Activated naive CD8-positive, alpha-beta T cell treated with anti-CD3 and anti-CD28 coated beads for 36 hours (primary cell): ENCODE measurements at places on chromosomes 6 and 20. TPM values are rescaled to one million over a fixed set of nuclear protein-coding genes. Genes with fewer than 3 reads are reported as not detected.
A peak's percentile ranks its signal among the peaks of the same experiment; 100 is the strongest.

GRCh38 chr6:74925683-74926082 lies 280.2 kb downstream of the COL12A1 start:
- no peaks in the 10 kb centered on the region for H3K4me1 ChIP-seq
- peaks cover 2% of the 10 kb centered on the region for H3K27me3 ChIP-seq
- no peaks in the 10 kb centered on the region for H3K36me3 ChIP-seq
- H3K4me3 ChIP-seq: no peak overlapping the region
- DNase-seq: no peak

DNA sequence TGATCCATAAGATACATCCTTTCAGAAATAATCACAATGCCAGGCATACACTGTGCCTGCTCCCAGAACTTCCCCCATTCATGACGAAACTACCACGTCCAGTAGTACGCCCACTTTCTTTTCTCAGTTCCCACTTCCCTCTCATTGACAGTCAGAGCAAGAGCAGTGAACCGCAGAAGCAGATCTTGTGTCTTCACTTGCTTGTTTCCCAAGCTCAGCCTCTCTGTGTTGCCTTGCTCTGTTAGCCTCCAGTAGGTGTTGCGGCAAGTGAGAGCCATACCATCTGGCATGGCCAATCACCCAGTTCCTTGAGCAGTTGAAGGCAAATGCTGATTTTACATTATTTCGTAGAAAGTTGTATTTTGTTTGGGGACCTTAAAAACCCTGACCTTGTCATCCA lies 11.7 kb downstream of the UST start:
- H3K4me1 ChIP-seq: peaks cover 47% of the 10 kb centered on the region
- H3K4me3 ChIP-seq: no peak overlapping the region
- H3K36me3 ChIP-seq: no peaks in the 10 kb centered on the region
- peak; percentile 44 for DNase-seq
- H3K27ac ChIP-seq: peak overlapping the region; percentile 65

DNA sequence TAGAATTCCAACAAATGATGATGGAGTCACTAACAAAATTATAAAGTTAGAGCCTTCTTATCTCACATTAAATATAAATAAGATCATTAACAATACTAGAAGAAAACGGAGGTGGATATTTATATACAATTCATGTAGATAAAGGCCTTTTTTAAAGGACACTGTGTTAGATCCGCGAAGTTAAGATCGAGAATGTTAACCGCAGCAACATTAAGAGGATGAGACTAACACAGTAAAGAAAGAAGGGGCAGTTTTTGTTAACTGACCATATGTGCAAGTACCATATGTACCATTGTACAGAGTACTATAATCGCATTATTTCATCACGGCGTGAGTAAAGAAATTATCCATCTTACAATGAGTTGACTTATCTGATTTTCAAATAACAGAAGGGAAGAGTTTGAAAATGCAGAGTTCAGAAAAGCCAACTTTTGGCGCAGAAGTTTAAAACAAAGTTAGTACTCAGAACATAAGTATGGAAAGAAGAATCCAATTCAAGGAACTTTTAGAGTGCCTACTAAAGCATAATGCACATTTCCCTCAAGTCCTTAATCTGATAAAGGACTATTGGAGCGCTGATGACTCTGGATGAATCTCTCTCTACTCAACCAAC lies 1.4 kb downstream of the FBXL4 start:
- peaks cover 39% of the 10 kb centered on the region for H3K4me1 ChIP-seq
- no peak for DNase-seq
- H3K36me3 ChIP-seq: peaks cover 36% of the 10 kb centered on the region
- peak overlapping the region; percentile 90 for H3K4me3 ChIP-seq
- peak overlapping the region; percentile 95 for H3K27ac ChIP-seq

DNA sequence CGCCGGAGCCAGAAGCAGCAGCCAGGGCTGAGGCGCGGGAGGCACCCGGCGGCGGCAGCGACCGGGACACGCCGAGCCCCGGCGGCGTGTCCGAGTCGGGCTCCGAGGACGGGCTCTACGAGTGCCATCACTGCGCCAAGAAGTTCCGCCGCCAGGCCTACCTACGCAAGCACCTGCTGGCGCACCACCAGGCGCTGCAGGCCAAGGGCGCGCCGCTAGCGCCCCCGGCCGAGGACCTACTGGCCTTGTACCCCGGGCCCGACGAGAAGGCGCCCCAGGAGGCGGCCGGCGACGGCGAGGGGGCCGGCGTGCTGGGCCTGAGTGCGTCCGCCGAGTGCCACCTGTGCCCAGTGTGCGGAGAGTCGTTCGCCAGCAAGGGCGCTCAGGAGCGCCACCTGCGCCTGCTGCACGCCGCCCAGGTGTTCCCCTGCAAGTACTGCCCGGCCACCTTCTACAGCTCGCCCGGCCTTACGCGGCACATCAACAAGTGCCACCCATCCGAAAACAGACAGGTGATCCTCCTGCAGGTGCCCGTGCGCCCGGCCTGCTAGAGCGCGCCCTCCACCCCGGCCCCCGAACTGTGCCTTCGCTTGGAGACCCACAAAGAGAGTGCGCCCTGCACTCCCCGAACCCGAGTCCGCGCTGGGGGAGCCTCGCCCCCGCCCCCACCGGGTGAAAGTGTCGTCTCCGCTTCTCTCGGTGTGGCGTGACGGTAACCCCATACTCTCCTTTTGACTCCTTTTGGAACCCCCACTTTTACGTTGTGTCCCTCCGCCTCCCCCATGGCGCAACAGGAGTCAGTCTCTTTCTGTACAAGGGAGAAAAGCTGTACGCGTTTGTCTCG lies 1.6 kb downstream of the INSM1 start:
- no peak overlapping the region for H3K27ac ChIP-seq
- H3K27me3 ChIP-seq: peaks cover 81% of the 10 kb centered on the region
- H3K4me3 ChIP-seq: peak overlapping the region; percentile 46
- H3K36me3 ChIP-seq: no peaks in the 10 kb centered on the region

Gene AVP
- not detected for total RNA-seq

Gene SMLR1
- total RNA-seq: not detected

Gene EDEM2
- 15.9 TPM for total RNA-seq
